ENCODE measurements at places on chromosomes 16 and 17.
A peak's percentile ranks its signal among the peaks of the same experiment; 100 is the strongest.

- DNase-seq = no peak
Observed at GRCh38 chr17:72942579-72942978, 149.9 kb downstream of the SLC39A11 start.

DNA sequence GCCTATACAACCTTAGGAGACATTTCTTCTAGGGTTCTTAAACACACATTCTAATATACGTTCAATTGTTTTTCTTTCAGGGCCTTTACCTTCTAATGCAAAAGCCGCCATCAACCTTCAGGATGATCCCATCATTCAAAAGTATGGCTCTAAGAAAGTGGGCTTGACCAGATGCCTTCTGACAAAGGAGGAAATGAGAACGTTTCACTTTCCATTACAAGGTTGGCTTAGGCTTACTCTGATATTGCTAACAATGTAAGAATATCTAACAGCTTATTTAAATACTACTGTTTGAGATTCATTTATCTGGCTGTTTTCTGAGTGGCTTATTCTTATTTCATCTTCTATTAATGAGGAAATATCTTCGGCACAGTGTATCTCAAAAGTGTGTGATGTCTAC, 15.4 kb downstream of the REXO5 start:
- no peak for DNase-seq

GRCh38 chr16:2149630-2150417, 1.4 kb downstream of the RAB26 start:
- DNase-seq = no peak

DNA sequence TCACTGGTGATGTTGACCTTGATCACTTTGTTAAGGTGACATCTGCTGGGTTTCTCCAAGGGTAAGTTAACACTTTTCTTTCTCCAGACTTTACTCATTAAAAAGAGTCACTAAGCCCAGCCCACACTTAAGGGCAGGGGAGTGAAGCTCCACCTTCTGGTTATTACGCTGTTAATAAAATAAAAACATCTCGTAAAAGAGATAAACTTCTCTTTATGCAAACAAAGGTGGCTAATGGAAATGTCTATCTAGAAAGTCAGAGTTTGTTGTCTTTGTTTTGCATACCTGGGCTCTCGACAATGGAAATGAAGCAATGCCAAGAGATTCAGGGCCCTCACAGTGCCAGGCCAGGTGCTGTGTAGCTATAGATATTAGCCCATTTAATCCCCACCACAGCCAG, 134.4 kb downstream of the ZFHX3 start:
- no peak for DNase-seq

DNA sequence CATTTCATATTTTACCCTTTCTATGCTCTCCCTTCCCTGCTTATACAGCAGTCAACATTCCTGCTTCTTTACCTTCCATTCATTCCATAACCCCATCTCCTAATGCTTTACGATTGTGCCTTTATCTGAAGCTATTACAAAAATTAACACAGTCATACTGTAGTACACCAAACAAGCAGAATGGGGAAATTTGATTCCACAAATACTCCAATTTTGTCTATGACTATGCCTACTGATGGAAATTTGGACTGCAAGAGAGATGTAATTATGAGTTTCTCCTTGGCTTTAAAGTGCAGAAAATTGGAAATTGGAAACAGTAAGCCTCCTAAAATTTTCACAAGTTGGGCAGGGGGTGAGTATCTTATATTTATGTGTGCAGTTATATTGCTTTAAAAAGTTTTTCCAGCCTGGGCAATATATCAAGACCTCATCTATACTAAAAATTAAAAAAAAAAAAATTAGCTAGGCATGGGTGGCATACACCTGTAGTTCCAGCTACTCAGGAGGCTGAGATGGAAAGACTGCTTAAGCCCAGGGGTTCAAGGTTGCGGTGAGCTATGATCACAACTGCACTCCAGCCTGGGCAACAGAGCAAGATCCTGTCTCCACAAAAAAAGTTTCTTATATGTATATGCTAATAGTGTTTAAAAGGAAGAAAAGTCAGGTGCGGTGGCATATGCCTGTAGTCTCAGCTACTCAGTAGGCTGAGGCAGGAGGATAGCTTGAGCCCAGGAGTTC, 3.0 kb downstream of the APPBP2 start:
- DNase-seq = no peak

DNA sequence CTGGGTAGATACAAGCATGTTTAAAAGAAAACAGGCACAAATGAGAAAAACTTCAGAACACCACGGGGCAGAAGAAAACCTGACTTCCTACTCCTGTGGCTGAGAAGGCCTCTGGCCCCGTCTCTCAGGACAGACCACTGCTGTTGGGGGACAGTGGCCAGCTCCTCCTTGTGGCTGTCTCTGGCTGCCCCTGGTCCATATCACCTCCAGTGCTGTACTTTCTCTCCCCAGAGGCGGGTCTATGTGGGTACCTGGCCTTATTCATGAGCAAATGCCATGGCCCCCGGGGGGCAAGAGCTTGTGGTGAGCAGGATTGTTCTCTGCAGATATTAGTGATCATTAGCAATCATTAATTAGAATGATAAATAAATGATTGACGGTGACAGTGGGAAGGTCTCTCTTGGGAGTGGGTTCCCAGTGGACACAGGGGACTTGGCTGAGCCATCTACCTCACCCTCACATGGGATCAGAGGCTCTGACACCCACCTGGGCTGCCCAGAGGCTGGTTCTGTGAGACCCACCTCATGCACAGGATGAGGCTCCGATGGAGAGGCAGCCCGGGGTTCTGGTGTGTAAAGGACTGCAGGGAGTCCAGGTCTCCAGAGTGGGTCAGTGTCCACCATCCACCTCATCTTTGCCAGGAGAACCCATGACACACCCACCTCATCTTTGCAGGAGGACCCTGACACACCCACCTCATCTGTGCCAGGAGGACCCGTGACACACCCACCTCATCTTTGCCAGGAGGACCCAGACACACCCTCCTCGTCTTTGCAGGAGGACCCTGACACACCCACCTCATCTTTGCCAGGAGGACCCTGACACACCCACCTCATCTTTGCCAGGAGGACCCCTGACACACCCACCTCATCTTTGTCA, 30.6 kb upstream of the CBFA2T3 start:
- no peak for DNase-seq

DNA sequence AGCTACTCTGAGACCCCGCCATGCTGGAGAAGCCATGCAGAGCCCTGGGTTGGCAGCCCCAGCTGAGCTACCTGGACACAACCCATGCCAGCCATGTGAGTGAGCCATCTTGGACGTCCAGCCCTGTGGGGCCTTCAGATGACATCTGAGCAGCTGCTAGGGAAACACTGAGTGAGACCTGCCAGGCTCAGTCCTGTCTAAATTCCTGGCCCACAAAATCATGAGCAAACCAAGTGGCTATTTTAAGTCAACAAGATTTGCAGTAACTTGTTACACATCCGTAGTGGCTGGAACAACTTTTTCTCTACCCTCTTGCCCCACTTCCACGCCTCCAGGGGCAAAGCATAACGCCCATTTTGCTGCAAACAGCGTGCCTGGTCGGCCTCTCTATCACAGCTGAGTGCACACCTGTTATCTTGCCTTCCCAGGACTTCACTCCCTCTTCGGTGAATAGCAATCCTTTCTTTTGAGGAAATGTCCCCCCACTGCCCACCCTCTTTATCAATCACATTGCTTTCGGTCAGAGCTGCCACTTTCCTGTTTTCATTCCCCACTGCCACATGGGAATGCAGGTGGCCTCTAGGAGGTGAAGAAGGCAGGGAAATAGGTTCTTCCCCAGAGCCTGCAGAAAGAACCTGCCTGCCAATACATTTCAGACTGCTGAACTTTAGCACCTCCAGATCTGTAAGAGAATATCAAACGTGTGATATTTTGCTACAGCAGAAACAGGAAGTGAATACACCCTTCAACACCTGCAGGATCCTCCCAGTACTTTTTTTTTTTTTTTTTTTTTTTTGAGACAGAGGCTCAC, 7.4 kb upstream of the SCIMP start:
- no peak for DNase-seq

DNA sequence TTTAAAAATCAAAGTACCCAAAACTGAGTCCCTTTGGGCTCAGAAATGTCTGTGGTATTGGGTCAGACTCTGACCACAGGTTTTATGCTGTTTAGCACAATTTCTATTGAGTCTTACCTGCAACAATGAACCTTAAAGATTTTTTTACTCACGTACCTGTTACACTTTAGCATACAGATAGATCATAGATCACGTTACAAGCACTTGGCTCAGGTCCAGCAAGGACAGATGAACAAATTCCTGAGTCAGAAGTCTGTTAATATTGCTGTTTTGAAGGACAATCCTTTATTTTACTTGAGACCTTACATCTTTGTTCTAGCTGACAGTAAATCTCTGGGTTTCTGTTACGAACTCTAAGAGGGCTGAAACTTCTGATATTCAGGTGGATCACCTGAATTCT, 12.8 kb downstream of the SLC7A6OS start:
- peak; percentile 15 for DNase-seq

- peak; percentile 29 for DNase-seq
Observed at GRCh38 chr17:63626551-63627180, 4.4 kb downstream of the MAP3K3 start.

DNA sequence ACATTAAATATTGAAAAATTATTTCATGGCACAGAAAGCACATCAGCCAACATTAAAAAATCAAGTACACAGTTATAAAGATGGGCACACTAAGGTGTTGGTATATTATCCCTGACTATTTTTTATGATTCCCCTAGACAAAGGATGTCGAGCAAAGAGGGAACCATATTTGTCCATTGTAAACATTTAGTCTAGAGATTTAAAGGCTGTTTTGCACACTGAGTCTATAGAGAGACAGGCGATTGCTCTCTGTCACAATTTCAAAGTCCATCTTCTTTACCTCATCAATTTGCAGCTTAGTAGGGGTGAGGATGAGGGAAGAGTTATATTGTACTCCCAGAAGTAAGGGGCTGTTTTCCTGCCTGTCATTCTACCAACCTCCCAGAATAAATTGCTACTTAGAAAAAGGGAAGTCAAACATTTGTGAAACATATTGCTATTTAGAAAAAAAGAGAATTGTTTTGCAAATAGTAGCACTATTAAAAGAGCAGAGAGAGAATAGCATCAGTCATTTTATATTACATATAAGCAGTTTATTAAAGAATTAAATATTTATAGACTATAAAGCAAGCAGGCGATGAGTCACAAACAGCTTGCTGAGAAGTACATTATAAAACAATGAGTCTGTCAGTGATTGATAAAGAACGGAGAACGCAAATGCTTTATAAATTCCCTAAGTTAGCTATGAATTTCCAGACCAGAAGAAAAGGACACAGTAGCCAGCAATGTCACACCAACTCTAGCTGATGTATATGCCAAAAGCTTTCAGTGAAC, 270.6 kb upstream of the PMFBP1 start:
- DNase-seq = peak; percentile 23

GRCh38 chr16:85029408-85029784, 1.8 kb downstream of the KIAA0513 start:
- DNase-seq = no peak

DNA sequence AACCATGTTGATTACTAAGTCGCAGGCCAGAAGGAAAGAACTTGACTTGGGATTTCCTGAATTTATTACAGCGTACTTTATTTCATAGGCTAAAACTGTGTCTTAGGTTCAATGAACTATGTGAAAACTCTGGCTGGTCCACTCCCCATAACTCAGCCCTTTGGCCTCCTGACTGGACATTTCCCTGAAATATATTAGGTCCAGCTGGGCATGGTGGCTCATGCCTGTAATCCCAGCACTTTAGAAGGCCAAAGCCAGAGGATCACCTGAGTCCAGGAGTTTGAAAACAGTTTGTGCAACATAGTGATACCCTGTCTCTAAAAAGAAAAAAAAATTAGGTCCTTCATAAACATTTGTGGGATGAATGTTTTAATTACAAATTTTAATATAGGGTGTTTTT, 97.0 kb downstream of the CYLD start:
- DNase-seq = no peak

GRCh38 chr16:67207249-67208091, 8.5 kb downstream of the ELMO3 start:
- no peak for DNase-seq

- no peak for DNase-seq
Observed at GRCh38 chr17:76379646-76380376, 4.6 kb upstream of the SPHK1 start.

DNA sequence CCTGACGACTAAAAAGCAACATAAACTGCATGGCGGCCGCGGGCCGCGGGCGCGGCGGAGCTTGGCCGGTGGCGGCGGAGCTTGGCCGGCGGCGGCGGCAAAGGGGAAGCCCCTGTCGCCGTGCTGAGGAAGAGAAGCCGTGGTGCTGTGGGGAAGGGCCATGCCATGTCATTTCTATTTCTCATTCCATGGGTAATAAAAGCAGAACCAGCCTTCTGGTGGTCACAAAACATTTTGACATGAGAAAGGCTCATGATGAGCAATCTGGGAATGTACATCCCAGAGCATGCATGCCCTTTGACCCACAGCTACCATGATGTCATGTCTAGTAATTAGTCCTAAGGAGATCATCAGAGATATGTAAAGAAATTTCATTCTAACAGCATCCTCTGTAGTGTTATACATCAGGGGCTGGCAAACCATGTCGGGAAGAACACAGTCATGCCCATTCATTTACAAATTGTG, 23.9 kb upstream of the HEATR6 start:
- peak; percentile 51 for DNase-seq

DNA sequence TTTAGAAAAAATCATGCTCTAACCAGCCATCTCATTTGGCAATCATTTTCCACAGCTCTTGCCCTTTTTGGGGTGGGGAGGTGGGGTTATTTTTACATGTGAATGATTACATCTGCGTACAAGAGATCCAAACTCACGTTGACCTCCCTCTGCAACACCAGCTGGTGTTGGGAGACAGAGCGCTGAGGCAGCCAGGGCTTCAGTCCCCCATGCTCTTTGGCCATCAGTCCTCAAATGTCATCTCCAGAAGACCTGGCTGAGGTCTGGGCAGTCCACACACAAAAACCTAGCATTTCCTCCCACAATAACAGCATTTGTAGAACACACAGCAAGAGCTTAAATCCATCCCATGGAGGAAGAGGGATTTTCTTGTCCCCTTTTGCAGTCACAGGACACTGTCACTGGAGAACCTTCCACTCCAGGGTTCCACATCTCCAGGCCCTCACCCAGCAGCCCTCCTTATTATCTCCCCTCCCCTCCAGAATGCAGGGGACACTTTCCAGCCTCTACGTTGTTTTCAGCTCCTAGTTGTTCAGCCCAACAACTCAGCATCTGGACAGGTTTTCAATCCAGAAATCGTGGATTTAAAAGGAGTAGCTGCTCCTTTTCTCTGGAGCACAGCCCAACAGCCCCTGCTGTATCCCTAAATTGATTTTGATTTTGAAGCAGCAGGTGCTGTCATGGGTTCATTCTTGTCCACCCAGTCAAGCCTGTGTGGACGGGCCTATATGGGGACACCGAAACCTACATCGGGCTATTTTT, 21.1 kb downstream of the MEOX1 start:
- no peak for DNase-seq

- no peak for DNase-seq
Observed at GRCh38 chr17:75225016-75225415, 19.5 kb downstream of the NUP85 start.
